Lung (tissue), 17 donors: ENCODE measurements at places on chromosomes 13 and 19. TPM values are rescaled to one million over a fixed set of nuclear protein-coding genes. Genes with fewer than 3 reads are reported as not detected.

GRCh38 chr19:51187395-51188226 lies 37.3 kb upstream of the CD33 start:
- DNase-seq, result no peak

Gene MYADM
- polyA plus RNA-seq, result 106 TPM

GRCh38 chr13:71118779-71119364 lies 748.1 kb downstream of the DACH1 start:
- no peak for DNase-seq

Gene PABPC3
- polyA plus RNA-seq, result 0.10 TPM

GRCh38 chr13:60572003-60572798 lies 175.2 kb downstream of the TDRD3 start:
- DNase-seq, result no peak

Gene RASGRP4
- 3.5 TPM for polyA plus RNA-seq

Gene LRRC8E
- 4.6 TPM for polyA plus RNA-seq

Gene MAP2K7
- polyA plus RNA-seq, result 41.7 TPM

Gene WTIP
- polyA plus RNA-seq, result 6.4 TPM

Gene RAB4B
- polyA plus RNA-seq, result 78.6 TPM

Gene LILRA6
- polyA plus RNA-seq, result 91.7 TPM

DNA sequence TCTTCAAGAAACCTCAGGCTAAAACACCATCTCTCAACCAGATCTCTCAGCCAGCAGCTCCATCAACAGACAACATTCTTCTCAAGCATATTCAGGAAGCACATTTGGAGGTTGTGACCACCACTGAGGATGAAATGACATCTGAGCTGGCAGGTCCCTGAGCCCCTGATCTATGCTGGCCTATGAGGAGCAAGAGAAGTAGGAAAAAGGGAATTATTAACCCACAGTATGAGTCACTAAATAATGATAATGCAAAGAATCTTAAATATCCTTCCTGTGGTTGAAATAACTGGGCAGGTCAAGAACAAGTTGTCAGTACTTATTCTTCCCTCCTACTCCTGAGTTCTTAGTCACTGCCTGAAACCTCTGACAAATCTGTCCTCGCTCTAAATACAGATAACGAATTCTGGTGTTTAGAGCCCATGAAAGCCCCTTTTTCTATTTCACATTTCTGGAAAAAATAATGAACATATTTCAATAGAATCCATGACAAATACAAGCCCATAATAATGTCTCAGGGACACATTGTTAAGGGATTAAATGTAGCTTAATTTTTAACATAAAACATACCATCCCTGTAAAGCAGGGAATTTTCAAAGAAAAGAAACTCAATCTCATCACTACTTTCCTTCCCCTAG lies 225.8 kb upstream of the IRS2 start:
- no peak for DNase-seq

Gene SCN1B
- 9.5 TPM for polyA plus RNA-seq

DNA sequence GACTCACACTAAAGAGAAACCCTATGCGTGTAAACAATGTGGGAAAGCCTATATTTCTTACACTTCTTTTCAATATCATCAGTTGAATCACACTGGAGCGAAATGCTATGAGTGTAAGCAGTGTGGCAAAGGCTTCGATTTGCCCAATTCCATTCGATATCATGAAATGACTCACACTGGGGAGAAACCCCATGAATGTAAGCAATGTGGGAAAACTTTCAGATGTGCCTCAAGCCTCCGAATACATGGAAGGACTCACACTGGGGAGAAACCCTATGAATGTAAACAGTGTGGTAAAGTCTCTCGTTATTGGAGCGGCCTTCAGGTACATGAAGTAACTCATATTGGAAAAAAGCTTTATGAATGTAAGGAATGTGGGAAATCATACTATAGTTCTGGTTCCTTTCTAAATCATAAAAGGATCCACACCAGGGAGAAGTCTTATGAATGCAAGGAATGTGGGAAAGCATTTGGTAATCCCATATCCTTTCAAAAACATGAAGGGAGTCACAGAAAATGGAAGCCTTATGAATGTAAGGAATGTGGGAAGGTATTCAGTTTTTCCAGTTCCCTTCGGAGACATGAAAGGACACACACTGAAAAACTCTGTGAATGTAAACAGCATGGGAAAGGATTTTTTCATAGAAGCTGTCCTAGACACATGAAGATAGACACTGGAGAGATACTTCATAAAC lies 28.1 kb downstream of the ZNF20 start:
- no peak for DNase-seq

GRCh38 chr13:108657519-108657918 lies 28.1 kb downstream of the MYO16 start:
- no peak for DNase-seq

- DNase-seq, result peak; percentile 59
Observed at GRCh38 chr19:36604656-36605100, 435 bp upstream of the ZNF382 start.

GRCh38 chr19:35468637-35469036 lies 20.6 kb downstream of the FFAR2 start:
- DNase-seq, result no peak

GRCh38 chr13:91126806-91127205 lies 220.7 kb upstream of the MIR17HG start:
- DNase-seq, result no peak

Gene COL5A3
- polyA plus RNA-seq, result 10.7 TPM
